B cell (primary cell): ENCODE measurements at places on chromosomes 5 and 9.
A peak's percentile ranks its signal among the peaks of the same experiment; 100 is the strongest.

GRCh38 chr9:138015021-138015829, 137.6 kb downstream of the CACNA1B start:
- no peak overlapping the region for H3K27ac ChIP-seq
- no peak overlapping the region for H3K4me3 ChIP-seq
- H3K36me3 ChIP-seq: no peaks in the 10 kb centered on the region
- DNase-seq: no peak

DNA sequence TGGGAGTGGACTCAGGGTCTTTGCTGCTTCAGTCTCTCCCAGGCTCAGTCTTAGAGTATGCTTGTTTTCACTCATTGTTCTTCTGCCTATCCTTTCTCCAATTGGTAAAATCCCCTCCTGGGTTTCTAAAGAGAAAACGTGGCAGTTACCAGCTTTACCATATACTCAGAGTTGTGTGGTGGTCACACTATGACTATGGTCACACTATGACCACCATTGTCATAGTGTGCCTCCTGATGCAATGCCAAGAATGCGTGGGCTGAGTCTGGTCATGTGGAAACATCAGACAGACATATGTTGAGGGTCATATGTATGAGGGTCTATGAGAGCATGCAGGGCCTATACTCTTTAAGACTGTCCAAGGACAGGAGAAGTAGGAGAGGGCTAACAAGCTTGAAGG, 326.5 kb upstream of the PRR16 start:
- no peaks in the 10 kb centered on the region for H3K27me3 ChIP-seq
- H3K27ac ChIP-seq: no peak overlapping the region
- no peaks in the 10 kb centered on the region for H3K36me3 ChIP-seq
- H3K4me1 ChIP-seq: no peaks in the 10 kb centered on the region

- H3K27ac ChIP-seq: no peak overlapping the region
- no peak for DNase-seq
- H3K36me3 ChIP-seq: no peaks in the 10 kb centered on the region
- no peak overlapping the region for H3K4me3 ChIP-seq
These were observed 387.4 kb downstream of the FGF10 start for GRCh38 chr5:44001675-44002380.

DNA sequence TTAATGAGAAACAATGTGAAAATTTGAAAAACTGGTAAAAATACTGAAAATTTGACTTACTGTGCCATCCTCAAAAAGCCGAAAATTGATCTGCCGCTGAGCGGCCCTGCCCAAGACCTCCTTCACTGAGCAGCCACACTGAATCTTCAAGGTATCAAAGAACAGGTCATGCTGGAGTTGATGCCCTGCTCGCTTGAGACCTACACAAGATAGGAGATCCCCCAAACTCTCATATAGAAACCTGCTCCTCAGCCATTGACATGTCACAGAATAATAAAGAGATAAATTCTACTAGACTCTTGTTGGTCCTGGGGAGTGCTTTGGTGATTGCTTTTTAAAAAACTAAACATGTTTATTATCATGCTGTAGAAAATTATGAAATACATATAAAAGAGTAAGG, 52.7 kb downstream of the GLDC start:
- no peak overlapping the region for H3K4me3 ChIP-seq
- DNase-seq: no peak
- peaks cover 7% of the 10 kb centered on the region for H3K4me1 ChIP-seq
- no peak overlapping the region for H3K27ac ChIP-seq
- no peaks in the 10 kb centered on the region for H3K27me3 ChIP-seq
- no peaks in the 10 kb centered on the region for H3K36me3 ChIP-seq

DNA sequence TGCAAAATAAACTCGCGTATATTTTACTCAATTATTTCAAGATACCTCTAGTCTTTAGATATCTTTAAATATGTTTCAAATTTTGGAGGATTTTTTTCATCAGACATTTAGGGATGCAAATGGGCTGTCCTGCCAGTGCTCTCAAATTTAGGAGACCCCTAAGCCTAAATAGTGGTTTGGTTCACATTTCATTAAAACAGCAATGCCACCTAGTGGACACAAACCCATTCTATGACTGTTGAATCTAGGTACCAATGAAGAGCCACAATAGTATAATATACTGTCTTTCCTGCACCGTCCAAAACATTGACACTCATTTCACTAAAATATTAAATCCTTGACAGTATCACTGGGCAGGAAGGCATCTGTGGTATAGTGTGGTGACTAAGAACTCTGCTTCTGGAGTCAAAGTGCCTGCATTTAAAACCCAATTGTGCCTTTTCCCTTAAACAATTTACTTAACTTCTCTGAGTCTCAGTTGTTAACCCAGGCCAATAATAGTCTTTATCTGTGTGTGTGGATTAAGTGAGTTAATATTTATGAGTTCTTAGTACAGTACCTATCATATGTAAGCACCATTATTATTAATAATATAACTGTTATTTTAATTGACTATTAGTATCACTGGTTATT, 148.0 kb downstream of the RORB start:
- no peak overlapping the region for H3K4me3 ChIP-seq
- no peaks in the 10 kb centered on the region for H3K4me1 ChIP-seq
- DNase-seq: peak; percentile 36
- H3K27ac ChIP-seq: no peak overlapping the region
- H3K36me3 ChIP-seq: no peaks in the 10 kb centered on the region

DNA sequence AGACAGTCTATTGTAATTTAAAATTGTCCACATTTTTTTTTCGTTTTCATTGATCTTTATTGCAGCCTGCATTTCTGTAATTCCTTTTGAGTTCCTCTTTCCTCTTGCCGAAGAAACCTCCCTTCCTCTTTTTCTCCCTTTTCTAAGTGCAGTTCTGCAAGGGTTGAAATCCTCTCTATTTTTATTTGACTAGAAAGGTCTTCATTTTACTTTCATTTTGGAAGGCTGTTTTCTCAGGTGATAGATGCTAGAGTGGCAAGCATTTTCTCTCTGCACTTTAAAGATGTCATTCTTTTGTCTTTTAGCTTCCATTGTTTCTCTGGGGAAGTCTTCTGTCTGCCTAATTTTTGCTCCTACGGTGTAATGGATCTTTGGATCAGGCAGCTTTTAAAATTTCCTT, 248.5 kb downstream of the SMARCA2 start:
- H3K27me3 ChIP-seq: no peaks in the 10 kb centered on the region
- H3K36me3 ChIP-seq: no peaks in the 10 kb centered on the region
- no peak overlapping the region for H3K4me3 ChIP-seq
- peaks cover 12% of the 10 kb centered on the region for H3K4me1 ChIP-seq
- DNase-seq: peak; percentile 24
- no peak overlapping the region for H3K27ac ChIP-seq

DNA sequence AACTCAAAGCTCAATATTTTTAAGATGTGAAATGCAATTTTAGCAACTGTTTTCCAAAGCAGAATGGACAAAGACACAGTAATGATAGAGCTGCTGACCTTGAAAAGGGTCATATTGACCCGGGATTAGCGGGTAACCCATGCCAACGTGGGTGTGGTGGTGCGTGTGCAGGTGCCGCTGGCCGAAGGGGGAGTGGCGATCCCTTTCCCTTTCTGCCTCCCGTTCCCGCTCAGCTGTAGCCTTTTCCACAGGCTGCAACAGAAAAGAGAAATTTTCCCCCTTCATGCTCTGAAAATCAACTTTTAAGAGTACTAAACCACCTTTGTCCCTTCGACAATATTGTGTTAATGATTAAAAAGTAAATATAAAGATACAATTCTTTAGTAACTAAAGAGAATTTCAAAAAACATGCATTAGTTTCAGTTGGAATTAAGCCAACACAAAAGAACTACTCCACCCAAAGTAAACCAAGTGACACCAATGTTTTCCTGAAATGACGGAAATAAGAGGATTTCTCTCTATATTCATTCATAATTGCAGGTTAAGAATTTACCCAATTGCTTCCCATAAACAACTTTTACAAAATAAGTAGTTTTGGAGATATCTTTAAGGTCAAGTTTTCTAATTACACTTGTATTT, 105.2 kb downstream of the ZNF608 start:
- peaks cover 13% of the 10 kb centered on the region for H3K4me1 ChIP-seq
- no peaks in the 10 kb centered on the region for H3K27me3 ChIP-seq
- H3K36me3 ChIP-seq: peaks cover 7% of the 10 kb centered on the region
- no peak for DNase-seq
- H3K4me3 ChIP-seq: no peak overlapping the region

DNA sequence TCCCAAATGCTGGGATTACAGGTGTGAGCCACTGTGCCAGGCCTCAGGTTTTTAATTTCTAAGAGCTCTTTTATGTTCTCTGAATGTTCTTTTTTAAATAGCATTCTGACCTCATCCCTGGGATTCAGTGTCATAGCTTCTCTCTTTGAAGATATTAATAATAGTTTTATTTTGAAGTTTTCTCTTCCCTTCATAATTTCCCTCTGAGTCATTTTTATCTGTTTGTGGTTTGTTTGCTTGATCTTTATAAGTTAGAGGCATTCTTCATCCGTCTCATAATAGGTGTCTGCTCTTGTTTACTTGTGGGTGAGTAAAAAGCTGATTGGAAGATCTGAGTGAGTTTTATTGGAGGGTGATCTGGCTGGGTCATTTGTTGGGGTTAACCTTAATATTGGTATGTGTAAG, 12.5 kb upstream of the MAMDC2 start:
- no peak for DNase-seq
- H3K4me3 ChIP-seq: no peak overlapping the region

DNA sequence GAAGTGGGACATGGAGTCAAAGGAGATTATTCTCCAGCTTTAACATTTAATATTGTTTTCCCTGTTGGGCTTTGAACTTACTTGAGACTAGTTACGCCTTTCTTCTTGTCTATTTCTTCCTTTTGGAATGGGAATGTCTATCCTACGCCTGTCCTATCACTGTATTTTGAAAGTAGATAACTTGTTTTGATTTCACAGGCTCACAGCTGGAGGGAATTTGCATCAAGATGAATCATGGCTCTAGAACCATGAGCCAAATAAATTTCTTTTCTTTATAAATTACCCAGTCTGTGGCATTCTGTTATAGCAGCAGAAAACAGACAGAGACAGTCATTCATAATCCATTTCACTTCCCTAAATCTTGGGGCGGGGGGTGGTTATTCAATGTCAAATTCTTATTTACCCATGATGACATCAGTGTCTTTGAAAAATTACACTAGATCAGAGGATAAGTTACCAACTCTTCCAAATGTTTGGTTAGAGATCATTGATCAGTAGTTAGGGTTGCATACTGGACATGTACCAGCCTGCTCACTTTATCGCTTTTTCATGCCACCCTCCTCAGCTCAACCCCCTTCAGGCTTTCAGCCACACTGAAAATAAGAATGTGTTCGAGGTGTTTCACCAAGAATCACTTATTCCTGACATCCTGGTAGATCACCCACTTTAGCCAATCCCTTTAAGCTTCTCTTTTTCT, 419.6 kb upstream of the PIK3R1 start:
- H3K27me3 ChIP-seq: no peaks in the 10 kb centered on the region
- H3K4me3 ChIP-seq: no peak overlapping the region
- H3K27ac ChIP-seq: no peak overlapping the region

DNA sequence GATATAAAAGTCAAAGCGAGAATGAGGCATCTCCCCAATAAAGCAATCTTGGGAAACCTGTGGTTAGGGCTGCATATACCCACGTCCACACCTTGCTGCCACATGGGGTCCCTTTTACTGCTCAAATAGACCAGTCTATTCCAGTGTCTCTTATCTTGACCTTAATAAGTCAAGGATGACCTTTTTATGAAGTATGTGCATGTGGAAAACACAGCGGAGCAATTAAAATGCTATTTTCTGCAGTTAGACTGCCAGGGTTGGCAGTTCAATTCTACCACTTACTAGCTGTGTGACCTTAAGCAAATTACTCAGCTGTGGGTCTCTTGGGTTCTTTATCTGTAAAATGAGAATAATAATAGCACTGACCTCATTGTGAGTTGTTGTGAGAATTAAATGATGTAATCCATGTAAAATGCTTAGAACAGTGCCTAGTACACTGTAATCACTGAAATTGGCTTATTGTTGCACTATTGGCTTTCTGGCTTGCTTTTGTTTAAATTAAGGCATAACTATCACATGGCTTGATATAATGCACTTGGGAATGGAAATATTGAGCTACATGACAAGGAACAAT, 67.8 kb upstream of the HSPB3 start:
- H3K27ac ChIP-seq: no peak overlapping the region
- no peak for DNase-seq
- H3K27me3 ChIP-seq: peaks cover 4% of the 10 kb centered on the region
- H3K4me3 ChIP-seq: no peak overlapping the region
- H3K36me3 ChIP-seq: no peaks in the 10 kb centered on the region
- no peaks in the 10 kb centered on the region for H3K4me1 ChIP-seq

DNA sequence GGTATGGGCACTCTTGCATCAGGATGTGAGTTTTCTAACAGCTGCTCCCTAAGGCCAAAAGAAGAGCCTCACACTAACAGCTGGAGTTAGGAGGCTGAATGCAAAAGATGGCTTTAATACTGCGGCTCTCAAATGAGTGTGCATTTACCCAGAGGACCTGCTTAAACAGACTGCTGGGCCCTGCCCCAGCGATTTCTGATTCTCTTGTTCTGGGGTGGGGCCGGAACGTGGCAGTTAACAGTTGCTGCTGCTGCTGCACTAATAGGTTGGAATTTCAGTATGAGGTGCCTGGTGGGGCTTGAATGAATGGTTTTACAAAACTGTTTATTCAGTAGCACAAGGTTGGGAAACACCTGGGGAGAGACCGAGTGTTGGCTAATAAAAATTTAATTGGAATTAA, 26.1 kb downstream of the HMGCR start:
- no peak overlapping the region for H3K4me3 ChIP-seq
- no peak overlapping the region for H3K27ac ChIP-seq
- no peaks in the 10 kb centered on the region for H3K4me1 ChIP-seq
- H3K36me3 ChIP-seq: no peaks in the 10 kb centered on the region

DNA sequence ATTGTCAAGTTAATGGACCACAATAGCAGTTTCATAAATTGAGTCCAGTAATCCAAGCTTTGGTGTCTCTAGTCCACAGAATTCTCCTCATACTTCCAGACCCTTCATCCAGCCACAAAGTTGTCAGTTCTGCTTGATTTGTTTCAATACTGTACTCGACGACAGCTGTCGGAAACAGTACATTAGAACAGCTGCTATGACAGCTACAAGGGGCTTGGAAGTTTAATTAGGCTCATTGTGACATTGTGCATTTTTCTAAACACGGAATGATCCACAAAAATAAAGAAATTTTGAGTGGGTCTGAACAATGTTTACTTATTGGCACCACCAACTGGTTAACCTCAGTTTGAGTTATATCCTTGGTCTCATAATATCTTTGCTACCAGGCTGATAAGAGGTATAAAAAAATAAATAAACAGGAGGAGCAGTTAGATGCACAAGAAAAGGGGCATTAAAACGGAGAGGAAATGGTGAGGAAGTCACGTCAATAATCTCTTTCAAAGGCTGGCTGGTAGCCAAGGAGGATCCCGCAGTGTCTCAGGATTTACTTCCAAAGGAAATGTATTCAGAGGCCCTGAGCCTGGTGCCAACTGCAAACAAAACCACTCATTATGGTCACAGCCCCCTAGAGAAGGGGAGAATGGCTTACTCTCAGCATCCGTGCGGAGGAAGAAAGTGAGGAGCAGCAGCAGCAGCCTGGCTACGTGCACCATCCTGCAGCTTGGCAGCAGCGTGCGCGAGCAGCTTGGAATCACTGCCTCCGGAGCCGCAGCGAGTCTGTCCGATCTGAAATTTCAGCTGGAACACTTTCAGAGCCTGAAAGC, 933.8 kb upstream of the DMAC1 start:
- no peaks in the 10 kb centered on the region for H3K36me3 ChIP-seq
- H3K27me3 ChIP-seq: no peaks in the 10 kb centered on the region
